Stimulated activated CD8-positive, alpha-beta memory T cell treated with anti-CD3 and anti-CD28 coated beads, Interleukin-7, amount 100 ng/mL, for 1 hour (primary cell): ENCODE measurements at places on chromosomes 11 and 22.

GRCh38 chr11:96168623-96169022 lies 174.4 kb downstream of the MAML2 start:
- no peak for DNase-seq

- DNase-seq, result no peak
Observed at GRCh38 chr11:75536786-75537641, 11.3 kb upstream of the GDPD5 start.

GRCh38 chr11:8459711-8460399 lies 134.2 kb downstream of the STK33 start:
- no peak for DNase-seq

DNA sequence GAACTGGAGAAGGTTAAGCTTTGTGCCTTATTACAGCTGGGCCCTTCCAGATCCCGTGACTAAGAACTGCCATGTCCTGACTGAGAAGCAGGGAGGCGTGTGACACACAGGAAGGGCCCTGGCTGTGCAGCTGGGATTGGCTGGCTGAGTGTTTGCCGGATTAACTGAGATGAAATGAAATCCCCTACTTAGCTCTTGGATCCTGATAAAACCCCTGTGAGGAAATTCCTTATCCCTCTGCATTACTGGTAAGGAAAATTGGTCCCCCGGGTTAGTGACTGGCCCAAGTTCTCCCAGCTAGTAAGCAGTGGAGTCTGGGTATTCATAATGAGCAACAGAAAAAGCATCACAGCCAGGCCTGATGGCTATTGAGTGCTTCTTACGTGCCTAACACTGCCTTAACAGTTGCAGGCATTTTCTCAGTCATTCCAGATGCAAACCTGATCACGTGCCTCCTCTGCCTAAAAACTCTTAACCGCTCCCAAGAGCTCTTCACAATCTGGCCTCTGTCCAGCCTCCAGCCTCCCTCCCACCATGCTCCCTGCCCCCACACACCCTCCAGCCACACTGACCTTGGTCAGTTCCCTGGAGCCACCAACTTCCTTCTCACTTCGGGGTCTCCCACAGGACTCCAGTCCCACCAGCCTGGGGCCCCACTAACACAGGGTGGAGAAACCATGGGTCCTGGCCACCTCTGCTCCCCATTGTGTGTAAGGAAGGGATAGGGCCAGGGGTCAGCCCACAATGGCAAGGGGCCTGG lies 37.8 kb downstream of the ARRB1 start:
- no peak for DNase-seq

DNA sequence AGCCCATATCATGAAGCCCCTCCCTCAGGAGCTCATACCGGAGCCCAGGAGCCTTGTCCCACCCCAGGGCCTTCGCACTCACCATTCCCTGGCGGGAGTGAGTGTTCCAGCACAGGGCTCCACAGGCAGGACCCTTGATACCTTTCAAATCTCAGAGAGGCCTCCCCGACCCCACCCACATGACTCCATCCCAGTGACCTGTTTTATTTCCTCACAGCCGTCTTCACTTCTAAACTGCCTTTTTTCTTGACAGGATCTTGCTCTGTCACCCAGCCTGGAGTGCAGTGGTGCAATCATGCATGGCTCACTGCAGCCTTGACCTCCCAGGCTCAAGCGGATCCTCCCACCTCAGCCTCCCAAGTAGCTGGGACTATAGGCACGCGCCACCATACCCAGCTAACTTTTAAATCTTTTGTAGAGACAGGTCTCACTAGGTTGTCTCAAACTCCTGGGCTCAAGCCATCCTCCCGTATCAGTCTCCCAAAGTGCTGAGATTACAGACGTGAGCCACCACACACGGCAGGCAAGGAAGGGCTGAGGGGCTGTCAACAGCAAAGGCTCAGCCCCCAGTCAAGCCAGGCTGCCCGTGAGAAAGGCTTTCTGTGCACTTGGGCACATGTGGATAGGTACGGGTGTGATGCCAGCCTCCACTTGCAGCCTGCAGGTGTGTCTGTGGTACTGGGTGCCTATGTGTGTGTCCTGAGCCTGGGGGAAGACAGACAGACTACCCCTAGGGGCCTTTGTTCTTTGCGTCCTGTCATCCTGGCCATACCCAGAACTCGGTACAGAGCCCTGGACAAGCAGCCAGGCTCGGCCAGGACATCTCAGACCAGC lies 9.3 kb downstream of the RPL3 start:
- DNase-seq, result no peak

DNA sequence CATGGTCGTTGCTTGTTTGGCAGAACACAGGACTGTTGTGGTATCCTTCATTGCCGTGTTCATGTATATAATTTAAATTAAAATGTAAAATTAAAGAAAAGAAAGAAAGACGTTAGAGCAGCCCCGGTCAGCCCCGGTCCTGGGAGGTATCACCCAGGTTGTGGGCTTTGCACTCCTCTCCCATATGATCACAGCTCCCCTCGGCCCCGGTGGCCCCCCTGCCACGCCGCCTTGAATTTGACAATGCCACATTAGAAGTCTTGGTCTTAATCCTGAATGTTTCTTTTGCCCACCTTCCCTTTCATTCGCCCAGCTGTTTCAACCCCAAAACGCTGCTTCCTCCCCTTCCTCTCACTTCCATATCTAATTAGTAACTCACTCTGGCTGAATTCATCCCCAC lies 11.4 kb downstream of the APOBEC3A start:
- DNase-seq, result no peak

GRCh38 chr11:119540370-119541125 lies 117.6 kb upstream of the THY1 start:
- no peak for DNase-seq

DNA sequence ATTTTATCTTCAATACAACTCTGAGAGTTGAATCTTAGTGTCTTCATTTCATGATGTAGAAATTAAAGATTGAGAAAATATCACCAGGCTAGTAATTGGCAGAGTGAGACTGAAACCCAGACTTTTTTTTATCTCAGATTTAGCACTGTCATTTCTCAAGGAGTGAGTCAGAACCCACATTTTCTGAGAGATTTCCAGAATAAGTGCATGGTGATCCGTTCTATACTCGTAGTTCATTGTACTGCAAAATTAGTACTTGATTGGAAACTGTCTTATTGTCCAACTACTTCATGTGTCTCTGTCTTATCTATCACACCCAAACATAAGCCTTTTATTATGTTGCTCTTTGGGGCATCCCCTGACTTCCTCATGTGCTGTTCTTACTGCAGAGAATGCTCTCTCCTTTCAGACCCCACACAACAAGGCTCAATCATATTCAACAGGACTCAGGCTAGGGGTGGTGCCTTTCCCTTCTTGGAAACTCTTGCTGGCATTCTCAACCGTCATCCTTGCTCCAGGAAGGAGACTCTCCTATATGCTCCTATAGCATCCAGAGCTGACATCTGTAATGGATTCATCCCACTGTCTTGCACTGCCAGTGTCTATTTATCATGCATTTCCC lies 76.7 kb upstream of the BLID start:
- DNase-seq, result no peak

DNA sequence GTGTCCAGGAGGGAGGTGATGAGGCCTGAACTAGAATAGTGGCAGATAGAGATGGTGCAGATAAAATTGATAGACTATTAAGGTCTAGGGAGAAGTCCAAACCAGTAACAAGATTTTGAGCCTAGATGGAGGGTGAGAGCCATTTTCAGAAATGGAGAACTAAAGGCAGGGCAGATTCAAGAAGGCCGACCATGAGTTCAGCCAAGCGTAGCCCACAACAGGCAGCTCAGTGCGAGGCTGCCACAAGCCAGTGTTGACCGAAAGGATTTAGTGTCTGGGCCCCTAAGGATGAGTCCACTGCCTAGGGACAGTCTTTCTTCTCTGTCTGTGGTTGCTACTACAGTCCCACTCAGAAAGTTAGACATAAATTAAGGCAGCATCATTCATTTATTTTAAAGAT lies 51.7 kb downstream of the PPP2R1B start:
- DNase-seq, result no peak

GRCh38 chr11:71976551-71976950 lies 22.2 kb upstream of the IL18BP start:
- no peak for DNase-seq

DNA sequence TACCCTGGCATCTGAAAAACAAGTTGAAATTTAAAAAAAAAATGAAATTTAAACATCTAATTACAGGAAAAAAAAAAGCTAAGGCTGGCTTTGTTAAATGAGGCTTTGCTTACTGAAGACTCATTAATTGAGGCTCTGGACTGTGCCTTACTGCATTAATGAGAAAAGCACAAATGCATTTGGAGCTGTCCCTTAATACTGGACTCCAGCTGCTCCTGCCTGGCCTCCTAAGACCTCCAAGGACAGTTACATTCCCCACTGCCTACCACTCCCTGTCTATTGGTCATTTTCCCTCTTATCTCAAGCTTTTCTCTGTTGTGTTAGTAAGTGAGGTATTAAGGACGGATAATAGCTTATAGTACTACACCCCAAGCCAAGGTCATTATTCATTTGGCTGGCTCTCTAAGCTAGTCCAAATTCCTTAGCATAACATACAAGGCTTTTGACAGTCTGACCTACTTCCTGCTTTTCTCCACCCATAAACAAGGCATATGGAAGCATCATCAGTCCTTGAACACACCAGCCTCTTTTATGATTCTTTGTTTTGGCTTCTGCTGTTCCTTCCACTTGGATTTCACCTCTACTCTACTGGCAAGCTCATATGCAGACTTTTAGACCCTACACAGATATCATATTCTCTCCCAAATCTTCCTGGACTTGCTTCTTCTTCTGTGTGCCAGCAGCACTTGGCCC lies 62.5 kb downstream of the USP35 start:
- DNase-seq, result no peak

DNA sequence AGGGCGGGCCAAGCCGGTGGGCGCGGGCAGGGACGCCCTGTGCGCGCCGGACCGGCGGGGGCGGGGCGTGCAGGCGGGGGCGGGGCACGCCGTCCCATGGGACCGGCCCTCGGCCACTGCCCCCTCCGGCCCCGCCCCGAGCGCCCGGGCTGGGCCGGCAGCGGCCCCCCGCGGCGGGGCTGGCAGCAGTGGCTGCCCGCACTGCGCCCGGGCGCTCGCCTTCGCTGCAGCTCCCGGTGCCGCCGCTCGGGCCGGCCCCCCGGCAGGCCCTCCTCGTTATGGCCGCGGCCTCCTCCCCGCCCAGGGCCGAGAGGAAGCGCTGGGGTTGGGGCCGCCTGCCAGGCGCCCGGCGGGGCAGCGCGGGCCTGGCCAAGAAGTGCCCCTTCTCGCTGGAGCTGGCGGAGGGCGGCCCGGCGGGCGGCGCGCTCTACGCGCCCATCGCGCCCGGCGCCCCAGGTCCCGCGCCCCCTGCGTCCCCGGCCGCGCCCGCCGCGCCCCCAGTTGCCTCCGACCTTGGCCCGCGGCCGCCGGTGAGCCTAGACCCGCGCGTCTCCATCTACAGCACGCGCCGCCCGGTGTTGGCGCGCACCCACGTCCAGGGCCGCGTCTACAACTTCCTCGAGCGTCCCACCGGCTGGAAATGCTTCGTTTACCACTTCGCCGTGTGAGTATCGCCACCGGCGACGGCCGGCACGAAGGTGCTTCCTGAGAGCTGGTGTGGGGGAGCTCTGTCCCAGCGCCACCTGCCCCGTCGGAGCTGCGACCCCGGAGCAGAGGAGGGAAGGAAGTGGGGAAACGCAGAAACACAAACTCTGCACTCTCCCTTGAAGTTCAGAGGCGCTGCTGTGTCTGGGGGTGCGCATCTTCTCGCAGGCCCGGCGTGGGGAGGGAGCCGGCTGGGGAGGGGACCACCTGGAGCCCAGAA lies at the start of gene KCNQ1:
Gene KCNQ1, plus strand, starts transcription at position 188 of the 925 bp plus-strand sequence. Its CDS starts 91 bp downstream, at position 279.
- DNase-seq, result no peak

GRCh38 chr11:127074151-127074761 lies 73.7 kb upstream of the KIRREL3 start:
- no peak for DNase-seq

- DNase-seq, result no peak
Observed at GRCh38 chr11:19259487-19260345, 19.0 kb upstream of the E2F8 start.

GRCh38 chr11:60859616-60860250 lies 4.0 kb upstream of the PTGDR2 start:
- DNase-seq, result no peak

GRCh38 chr22:46528121-46528610 lies 9.3 kb downstream of the CELSR1 start:
- no peak for DNase-seq

DNA sequence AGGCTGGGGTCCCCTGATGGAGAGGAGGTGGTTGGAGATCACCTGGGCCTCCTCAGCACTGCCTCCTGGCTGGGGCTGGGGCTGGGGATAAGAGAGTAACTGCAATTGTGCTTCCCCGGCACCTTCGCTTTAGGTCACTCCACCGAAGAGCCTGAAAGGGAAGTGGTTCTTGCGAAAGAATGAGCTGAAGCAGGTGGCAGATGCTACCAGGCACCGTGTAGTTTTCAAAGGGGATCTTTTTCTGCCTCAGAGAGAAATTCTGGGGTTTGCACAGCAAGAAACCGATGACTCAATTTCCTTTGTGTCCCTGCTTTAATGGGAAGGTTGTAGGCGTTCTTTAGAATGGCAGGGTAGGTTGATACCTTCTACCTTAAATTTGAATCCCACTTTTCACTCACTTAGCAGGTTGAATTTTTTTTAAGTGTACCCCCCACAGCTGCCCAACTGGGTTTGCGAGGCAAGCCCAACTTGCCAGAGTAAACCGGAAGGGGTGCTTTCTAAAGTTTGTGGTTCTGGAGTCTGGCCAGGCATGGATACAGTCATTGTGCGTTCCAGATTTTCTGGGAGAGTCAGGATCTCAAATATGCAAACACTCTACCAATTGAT lies 5.3 kb downstream of the CD44 start:
- no peak for DNase-seq

DNA sequence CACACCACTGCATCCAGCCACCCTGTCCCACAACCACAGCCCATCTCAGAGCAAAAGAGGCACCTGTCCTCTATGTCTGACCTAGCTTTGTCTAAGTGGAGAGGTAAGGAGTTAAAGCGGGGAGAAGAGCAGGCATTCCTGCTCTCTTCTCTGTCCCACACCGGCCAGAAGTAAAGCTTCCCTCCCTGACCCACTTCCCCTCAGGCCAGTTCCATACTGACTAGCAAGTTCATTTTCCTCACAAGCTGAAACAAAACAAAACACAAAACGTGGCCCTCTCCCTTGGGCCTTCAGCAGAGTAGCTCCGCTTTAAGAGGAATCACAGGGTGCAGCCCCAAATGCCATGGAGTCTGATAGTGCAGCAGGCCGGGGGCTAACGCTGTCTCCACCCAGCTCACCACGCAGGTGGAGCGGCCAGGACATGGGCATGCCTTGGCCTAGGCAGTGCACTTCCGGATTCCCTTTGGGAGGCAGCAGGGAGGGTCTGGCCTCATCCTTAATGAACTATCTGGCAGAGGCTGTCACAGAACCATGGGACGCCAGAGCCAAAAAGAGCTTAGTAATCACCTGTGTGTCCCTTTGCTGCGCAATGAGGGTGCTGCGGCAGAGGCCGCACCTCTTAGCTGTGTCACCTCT lies 34.0 kb downstream of the FLI1 start:
- no peak for DNase-seq

- no peak for DNase-seq
Observed at GRCh38 chr11:19561011-19561410, 151.6 kb upstream of the NAV2 start.

GRCh38 chr11:58494101-58494500 lies 13.8 kb downstream of the OR5B21 start:
- no peak for DNase-seq

DNA sequence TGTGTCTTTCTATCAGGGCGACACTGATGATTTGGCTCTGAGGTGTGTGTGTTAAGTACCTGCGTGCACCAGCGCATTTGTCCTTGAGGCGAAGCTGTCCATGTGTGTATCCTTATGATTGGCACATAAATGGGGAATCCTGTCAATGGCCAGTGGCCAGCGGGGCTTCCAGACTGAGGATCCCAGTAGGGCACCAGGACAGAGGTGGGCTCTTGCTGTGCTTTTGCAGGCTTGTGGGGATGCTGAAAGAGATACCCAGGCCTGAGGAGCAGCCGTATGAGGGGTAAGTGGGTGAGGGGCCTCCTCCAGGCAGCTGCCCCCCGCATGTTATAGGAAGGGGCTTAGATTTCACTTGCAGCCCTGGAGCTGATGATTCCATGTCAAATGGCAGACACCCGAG lies 156.8 kb downstream of the ST3GAL4 start:
- DNase-seq, result no peak
